H9 (cell line): ENCODE measurements at places on chromosomes 2 and 18.

DNA sequence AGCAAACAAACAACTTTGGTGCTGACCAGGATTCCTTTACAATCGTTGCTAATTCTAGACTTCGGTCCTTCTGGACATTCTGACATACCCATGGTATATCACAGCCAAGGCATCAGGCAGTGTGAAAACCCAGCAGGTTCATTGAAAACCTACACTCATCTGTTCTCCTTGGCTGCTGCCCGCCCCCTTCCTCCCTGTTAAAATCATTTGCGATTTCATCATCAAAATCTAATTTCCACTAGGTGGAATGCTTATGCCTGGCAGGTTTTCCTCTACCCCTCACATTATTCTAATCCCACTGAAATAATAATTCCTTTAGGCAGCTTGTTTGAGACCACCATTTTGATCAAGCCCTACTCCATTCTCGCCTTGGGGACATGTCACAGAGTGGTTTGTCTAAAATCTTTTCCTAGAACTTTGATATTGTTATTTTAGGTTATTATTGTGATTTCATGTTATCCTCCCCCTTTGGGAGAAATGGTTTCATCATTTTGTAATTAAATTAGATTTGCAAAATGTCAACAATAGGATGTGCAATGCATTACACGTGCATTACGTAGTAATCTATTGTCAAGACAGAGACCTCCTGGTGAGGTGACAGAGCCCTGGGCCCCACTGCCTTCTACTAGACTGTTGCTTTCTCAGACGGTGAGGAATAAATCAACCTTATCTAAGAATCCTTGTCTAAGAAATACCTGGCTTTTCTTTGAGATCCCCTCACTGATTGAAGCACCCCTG is 31.0 kb upstream of the ASPRV1 start:
- DNase-seq = no peak

GRCh38 chr2:206713746-206714145 is 4.5 kb downstream of the DYTN start:
- DNase-seq = no peak

DNA sequence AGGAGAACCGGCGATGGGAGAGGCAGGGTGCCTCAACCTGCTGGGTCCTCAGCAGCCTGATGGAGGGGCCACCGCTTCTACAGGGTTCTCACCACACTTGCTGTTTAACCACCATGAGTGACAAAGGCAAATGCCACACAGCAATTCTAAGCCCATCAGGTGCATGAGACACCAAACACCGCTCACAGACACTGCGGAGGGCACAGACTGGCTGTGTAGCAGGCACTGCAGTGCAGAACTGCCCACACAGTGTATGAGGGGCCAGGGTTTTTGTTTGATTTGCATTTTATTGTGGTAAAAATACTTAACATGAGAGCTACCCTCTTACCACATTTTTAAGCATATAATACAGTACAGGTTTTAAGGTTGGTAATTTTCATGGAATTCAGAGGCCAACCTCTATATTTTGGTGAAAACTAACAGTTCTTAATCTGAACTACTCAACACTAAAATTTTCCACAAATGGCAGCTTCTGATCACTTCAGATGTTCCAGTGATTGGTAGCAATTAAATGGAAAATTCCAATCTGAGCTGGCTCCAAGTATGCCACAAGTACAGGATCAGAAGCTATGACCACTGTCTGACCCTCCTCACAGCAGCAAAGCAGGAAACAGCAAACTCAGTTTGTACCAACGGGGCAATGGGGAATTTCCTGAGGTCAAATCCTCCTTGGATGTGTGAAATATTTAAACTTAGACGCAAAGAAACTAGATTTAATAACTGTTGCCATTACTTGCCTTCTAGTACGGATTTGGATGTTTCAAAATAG is 67.7 kb downstream of the FAM210A start:
- DNase-seq = no peak

GRCh38 chr2:59000796-59001195 is 759.7 kb upstream of the FANCL start:
- no peak for DNase-seq

DNA sequence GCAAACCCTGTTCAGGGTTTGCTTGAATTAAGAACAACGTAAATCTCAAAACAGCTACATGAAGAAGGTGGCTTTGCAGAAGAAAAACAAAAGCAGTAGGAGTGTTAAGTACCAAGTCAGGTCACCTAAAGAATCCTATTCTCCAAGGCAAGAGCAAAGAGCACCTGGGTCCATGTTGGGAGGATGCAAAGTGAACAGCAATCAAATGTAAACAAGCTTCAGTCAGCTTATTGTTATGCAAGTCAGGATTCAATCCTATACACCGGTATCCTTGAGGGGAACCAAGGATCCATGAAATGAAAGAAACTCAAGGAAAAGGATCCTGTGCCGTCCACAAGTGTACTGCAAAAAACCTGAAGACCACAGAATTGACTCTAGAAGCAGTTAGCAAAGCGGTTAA is 261.0 kb upstream of the DDX18 start:
- DNase-seq = peak; percentile 63

- DNase-seq = no peak
These were observed 317.9 kb downstream of the GBX2 start for GRCh38 chr2:235850289-235850688.

- no peak for DNase-seq
These were observed 31.0 kb upstream of the ZEB2 start for GRCh38 chr2:144550911-144551310.

GRCh38 chr2:201016859-201017258 is 53.4 kb upstream of the ORC2 start:
- no peak for DNase-seq

- no peak for DNase-seq
These were observed 180.1 kb downstream of the MGAT5 start for GRCh38 chr2:134433979-134434378.

- DNase-seq = no peak
These were observed 18.3 kb upstream of the GREB1 start for GRCh38 chr2:11515490-11515981.

- no peak for DNase-seq
These were observed 43.6 kb downstream of the SANBR start for GRCh38 chr2:61109291-61109690.

GRCh38 chr2:20146401-20146800 is 78.5 kb downstream of the SDC1 start:
- no peak for DNase-seq

- no peak for DNase-seq
These were observed 4.0 kb downstream of the YPEL5 start for GRCh38 chr2:30150786-30151185.

DNA sequence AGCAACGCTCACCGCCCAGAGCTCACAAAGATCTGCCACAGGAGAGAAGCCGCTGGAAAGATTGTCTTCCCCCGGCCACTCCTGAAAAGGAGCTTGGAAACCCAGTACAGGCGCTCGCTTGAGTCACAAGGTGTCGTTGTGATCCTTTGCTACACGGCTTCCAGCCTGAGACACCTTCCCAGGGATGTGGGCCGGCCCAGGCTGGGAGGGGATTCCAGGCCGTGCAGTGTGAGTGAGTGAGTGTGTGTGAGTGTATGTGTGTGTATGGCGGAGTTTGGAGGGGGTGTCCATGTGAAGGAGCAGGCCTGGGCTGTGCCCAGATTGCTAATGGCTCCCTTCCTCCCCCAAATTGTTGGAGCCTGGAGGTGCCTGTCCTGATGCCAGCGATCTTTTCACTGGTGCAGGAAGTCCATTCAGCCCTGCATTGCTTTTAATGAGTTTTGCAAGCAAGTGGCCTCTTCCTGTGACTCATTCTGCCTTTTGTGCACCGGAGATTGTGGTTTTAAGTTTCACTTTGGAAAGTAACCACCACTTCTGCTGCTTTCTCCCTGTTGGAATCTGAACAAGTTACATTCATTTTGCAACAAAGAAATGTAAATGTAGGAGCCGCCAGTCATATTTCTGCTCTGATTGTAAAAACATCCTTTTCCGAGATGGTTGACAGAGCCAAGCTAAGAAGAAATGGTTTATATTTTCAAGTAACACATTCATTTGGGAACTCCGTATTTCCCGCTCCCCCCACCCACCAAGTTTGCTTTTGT is 83.7 kb downstream of the LPIN1 start:
- DNase-seq = peak; percentile 90

- DNase-seq = no peak
These were observed 14.3 kb downstream of the B3GNT7 start for GRCh38 chr2:231409776-231410175.

DNA sequence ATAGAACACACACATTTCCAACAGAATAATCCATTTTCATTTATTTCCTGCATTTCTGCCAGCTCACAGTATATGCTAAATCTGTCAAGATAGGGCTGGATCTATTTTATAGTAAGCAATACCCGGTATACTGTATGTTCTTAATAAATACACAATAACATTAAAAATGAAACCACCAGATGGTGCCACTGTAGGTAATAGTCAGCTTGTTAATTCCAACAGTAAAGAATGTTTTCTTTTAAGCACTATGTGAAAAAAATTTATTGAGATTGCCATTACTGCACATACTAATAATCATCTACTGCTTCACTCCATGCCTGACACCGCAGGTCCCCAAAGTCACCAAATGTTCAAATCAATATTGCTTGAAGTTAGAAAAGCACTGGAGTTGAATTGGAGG is 131.5 kb upstream of the PGAP1 start:
- DNase-seq = no peak

GRCh38 chr2:200450288-200450687 is 59.6 kb downstream of the KCTD18 start:
- DNase-seq = no peak

DNA sequence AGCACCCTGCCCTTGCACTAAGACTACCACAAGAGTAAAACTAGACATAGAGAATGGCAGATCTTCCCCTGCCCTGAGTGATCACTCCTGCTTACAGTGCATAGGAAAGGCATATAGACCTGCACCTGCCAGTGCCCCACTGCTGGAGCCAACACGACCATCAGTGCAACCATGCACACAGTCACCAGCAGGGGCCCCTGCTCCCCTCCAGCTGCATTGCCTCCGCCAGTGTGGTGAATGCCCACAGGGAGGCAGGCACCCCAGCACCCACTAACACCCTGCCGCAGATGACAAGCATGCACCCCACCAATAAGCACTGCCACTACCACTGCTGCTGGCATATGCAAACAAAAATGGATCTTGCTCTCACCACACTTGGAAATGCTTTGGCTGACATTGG is 478.8 kb downstream of the ADCYAP1 start:
- peak; percentile 39 for DNase-seq

GRCh38 chr2:172928756-172929155 is 146.9 kb upstream of the MAP3K20 start:
- DNase-seq = no peak

DNA sequence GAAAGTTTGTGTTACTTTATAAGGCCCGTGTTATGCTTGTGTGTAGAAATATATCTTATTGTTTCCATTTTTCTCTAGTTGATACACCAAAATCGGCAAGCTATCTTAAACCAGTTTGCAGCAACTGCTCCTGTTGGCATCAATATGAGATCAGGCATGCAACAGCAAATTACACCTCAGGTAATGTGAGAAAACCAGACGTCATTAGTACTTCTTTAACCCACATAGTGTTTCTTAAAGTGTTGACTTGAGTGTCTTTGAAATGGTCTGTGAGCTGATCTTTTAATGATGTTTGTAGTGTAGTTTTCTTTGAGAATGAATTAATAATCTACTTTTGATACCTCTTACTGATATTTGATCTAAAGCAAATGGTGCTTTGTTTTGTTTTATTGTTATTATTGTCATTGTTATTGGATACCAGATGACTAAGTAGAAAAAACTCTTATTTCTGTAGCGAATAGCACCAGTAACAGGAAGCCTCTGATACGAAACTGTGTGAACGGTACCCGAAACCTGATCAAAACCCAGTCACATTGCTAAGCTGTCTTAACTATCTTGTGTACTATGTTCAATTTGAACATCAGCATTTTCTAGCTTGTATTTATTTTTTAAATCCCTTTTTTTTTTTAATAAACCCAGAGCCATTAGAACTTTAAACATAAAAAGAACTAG is 53.7 kb downstream of the PTRHD1 start:
- DNase-seq = no peak

DNA sequence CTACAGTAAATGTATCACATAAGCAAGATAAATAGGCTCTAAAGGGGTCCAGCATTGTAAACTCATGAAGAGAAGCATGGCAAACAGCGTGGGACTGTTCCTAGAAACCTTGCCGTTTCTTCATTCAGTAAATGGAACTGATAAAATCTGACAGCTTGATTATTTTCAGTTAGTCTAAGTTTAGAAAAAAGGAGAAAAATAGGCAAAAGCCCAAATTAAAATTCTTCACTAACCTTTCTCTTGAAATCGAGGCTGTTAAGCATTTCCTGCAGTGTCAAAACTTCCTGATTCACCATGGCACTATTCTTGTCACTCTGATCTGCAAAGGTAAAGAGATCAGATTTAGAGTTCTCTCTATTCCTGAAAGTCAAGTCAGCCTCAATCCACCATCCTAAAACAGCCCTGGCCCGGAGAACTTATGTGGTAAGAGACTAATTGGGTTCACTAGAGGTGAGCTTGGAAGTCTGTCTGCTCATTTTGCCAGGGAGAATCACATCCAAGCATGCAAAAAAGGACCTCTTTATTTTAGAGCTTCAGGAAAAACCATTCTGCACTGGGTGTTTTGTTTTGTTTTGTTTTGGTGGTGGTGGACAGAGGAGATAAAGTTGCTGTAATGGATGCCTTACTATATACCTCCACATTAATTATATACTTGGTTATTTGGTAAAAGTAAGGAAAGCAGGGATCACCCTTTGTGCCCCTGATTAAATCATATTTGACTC is 52.4 kb upstream of the STAT1 start:
- no peak for DNase-seq

- DNase-seq = peak; percentile 42
These were observed 1.4 kb downstream of the FZD5 start for GRCh38 chr2:207768168-207768865.

DNA sequence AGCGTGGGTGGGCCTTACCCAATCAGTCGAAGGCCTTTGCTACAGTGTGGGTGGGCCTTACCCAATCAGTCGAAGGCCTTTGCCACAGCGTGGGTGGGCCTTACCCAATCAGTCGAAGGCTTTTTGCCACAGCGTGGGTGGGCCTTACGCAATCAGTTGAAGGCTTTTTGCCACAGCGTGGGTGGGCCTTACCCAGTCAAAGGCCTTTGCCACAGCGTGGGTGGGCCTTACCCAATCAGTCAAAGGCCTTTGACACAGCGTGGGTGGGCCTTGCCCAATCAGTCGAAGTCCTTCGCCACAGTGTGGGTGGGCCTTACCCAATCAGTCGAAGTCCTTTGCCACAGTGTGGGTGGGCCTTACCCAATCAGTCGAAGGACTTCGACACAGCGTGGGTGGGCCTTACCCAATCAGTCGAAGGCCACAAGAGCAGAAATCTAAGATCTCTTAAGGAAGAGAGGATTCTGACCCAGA is 16.3 kb upstream of the GAL3ST2 start:
- DNase-seq = peak; percentile 14

DNA sequence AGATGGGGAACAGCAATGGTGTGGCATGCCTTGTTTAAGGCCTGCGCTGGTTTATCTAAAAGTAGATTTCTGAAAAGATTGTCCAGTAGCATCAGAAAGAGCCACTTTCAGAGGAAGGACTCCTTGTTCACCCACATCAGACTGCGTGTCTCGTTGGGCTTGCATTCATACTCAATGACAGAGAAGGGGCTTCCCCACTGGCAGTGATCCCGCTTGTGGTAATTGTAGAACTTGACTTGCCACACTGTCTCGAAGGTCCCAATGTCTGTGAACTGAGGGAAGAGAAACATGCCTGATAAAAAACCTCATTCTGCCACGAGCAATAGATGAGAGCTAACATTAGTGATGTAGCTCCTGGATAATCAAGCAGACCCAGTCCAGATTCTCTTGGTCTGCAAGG is 26.0 kb downstream of the CNRIP1 start:
- no peak for DNase-seq

GRCh38 chr18:80254971-80255500 is 7.7 kb upstream of the PARD6G start:
- no peak for DNase-seq

GRCh38 chr18:22412176-22412911 is 5.4 kb downstream of the CTAGE1 start:
- no peak for DNase-seq
